ENCODE measurements at places on chromosomes 4 and X.
A peak's percentile ranks its signal among the peaks of the same experiment; 100 is the strongest.

- DNase-seq, result no peak
Observed at GRCh38 chr4:116603096-116603495, 482.3 kb downstream of the TRAM1L1 start.

DNA sequence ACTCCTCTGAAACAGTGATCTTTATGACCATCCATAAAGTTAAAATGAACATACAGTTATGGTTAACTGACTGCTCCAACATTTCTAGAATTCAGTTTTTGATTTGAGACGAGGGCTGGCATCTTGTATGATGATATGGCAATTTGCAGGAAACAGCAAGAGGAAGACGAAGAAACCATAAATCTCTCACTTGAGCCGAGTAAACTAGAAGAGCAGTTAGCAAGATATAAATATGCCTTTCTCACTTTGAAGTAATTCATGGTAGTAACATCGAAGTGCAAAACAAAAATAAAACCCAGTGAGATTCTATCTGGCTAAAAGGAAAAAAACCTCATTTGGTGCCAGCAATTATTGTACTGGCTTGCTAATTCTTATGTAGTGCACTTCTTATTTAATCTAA is 139.0 kb upstream of the SPRY1 start:
- DNase-seq, result no peak

- no peak for DNase-seq
Observed at GRCh38 chrX:129534816-129535578, 5.1 kb upstream of the OCRL start.

DNA sequence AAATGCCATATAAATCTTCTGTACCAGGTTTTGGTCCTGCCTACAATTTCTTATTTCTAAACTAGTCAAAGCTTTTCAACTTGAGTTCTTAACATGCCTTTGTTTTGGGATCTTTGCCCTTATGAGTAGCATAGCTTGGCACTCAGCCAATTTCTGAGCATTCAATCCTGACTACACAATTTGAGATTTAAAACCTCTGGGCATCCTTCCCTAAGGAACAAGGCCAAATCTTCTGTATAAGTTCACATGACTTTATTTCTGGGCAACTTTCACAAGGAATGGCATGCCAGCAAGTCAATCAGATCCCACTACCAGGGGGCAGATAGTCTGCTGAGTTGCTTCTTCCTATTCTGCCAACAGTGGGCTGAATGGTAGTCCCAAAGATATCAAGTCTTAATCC is 254.2 kb downstream of the ADAMTS3 start:
- no peak for DNase-seq

DNA sequence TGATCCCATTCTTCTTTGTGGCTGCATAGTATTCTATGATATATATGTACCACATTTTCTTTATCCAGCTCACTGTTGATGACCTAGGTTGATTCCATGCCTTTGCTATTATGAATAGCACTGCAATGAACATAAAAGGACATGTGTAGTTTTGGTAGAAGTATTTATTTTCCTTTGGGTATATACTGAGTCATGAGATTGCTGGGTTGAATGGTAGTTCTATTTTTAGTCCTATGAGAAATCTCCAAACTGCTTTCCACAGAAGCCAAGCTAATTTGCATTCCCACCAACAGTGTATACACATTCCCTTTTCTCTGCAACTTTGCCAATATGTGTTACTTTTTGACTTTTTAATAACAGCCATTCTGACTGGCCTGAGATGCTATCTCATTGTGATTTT is 278.3 kb downstream of the PCDH18 start:
- DNase-seq, result no peak

DNA sequence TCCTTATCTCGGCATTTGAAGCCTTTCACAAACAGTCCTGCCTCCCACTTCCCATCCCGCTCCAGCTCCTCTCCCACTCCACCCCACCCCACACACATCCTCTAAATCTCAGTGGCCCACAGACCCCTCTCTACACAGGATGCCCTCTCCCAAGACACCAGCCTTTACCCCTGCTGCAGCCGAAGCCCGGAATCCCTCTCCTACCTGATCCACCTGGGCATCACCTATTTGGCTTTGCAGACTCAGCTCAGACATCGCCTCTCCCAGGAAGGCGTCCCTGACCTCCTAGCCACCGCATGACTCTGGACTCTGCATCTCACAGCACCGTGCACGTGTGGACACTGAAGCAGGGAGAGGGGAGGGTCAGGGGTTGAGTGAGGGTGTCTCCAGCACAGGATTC is 11.5 kb downstream of the PPP2R2C start:
- DNase-seq, result no peak

- DNase-seq, result no peak
Observed at GRCh38 chr4:101956068-101956825, 165.7 kb downstream of the BANK1 start.

GRCh38 chrX:108034725-108035124 is 10.1 kb upstream of the VSIG1 start:
- DNase-seq, result no peak

DNA sequence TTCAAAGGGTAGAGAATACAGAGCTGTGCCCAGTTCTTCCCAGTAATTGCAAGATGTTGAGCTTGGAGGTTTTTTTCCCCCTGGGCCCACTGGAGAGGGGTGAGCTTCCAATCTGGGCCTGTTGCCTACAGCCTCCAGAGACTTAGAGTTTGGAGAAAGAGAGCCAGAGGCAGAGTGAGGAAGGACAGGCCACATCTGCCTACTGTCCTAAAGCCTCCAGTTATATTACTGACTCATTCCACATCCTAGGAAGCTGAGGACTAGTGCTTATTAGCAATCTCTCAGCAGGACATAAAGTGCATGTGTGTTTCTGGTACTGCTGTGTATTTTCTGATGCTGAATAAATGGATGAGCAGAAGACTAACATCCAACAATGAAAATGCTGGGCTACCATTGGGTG is 181.0 kb upstream of the MAMLD1 start:
- no peak for DNase-seq

DNA sequence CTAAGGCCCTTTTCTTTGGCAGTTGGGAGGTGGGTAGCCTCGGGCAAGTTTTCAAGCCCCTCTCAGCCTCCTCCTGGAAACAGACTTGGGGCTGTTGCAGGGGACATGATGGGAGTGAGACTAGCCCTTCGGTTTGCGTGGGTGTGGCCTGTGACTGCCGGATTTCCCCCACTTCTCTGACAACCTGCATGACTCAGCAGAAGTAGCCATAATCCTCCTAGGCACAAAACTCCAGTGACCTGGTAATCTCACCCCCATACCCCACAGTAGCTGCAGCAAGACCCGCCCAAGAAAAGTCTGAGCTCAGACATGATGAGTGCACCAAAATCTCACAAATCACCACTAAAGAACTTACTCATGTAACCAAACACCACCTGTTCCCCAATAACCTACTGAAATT is 433.7 kb upstream of the AMOT start:
- no peak for DNase-seq

DNA sequence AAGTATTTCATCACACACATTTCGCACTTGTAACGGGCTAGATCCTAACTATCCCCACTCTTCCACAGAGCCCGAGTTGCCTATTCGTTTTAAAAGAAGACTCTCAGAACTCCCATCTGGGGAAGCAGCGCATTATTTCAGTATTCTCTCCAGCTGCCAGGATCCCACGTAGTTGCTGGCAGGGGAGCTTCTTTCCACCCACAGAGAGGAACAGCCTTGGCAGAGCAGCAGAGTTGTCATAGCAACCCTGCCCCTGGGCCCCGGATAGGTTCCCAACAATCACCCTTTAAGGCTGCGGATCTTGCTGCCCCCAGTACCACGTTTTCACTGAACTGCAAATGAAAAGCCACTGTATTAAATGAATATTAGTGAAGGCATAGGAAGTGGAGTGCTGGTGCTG is 106.7 kb downstream of the GPM6A start:
- DNase-seq, result no peak

GRCh38 chrX:129659861-129660260 is 5.1 kb upstream of the APLN start:
- DNase-seq, result no peak

GRCh38 chr4:139558235-139559088 is 2.4 kb upstream of the SETD7 start:
- no peak for DNase-seq

GRCh38 chr4:90128961-90129495 is 1.8 kb downstream of the CCSER1 start:
- DNase-seq, result no peak

DNA sequence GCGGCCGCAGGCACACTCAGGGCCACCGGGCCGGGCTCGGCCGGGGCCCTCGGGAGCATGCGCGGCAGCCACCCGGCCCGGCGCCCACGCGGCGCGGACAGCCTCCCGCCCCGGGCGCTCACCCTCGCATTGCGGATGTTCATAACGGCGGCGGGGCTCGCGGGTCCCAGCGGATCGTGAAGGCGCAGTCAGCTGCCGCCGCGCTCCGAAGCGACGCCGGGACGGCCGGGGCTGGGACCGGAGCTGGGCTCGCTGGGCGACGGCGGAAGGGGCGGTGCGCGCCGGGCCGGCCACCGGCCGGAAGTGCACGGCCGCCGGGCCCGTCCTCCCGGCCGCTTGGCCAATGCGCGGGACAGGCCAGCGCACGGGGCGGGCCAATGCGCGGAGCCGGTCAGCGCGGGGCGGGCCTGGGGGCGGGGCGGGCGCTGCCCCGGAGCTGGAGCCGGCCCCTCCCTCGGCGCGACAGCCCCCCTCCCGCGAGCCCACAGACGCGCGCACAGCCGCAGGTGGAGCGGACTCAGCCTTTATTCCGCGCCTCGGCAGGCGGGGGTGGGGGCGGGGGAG is at the start of gene NAA10:
Gene NAA10 (minus strand): TSS at position 276 of the 564 bp plus-strand sequence. CDS start 133 bp downstream, at position 143.
- peak; percentile 78 for DNase-seq

DNA sequence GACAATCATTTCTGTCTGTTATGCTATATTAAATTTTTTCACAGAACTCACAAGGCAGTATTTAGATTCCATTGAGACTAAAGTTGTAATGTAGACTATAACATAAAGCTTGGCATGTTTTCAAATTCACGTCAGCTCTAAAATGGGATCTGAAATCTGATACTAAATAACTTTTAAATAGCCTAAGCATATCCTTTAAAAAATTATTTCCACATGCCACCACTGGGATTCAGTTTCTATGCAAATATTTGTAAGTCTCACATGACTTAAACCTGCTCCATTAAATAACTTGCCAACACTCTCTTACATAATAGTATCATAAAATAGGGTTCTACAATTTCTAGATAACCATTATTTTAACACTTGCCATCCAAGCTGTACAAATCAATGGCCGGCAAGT is 32.4 kb downstream of the KLHL8 start:
- DNase-seq, result no peak

GRCh38 chr4:73912191-73912590 is 43.0 kb downstream of the CXCL1 start:
- DNase-seq, result no peak

- DNase-seq, result no peak
Observed at GRCh38 chrX:68978255-68978654, 149.4 kb downstream of the EFNB1 start.

DNA sequence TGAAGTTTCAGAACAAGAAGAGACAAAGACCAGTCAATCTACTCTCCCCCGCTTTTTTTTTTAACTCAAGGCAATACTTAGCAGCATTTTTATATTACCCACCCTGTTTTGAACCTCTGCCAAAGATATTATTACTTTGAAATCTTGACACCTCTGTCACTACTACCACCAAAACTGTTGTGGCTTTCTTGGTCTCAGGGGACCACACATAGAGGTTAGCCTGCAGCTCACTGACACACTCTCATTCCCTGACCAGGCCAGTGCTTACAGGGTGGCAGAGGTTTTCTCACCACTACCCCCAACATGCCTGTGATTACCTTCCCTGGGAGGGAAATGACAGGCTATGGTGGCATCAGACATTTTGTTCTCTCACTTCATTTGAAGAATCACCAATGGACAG is 137.4 kb upstream of the STIM2 start:
- DNase-seq, result no peak

GRCh38 chrX:10884246-10884645 is 226.9 kb upstream of the HCCS start:
- DNase-seq, result no peak

DNA sequence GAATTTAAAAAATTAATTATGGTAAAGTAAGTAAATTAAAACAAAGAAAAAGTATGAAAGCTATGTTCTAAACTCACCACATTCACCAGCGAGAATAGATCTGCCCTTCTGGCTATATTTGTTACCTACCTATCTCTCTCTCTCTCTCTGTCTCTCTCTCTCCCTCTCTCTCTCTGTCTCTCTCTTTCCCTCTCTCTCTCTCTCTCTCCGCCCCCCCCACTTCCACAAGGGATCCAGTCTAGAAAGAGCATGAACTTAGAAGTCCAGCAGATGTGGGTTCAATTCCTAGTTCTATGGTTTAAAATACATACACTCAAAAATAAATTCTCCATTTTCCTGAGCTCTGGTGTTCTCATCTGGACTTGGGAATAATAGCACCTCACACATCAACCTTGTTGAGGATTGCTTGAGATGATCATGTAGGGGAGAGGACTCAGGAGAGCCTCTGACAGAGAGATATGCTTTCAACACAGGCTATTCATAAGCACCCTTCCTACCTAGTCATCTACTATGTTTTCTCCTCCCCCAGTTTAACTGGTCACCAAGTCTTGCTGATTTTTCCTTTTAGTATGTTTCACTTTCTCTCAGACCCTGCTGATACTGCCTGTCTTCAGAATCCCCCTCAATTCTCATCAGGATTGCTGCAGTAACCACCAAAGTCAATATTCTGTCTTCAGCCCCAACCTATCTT is 64.7 kb downstream of the SLC7A11 start:
- DNase-seq, result no peak

DNA sequence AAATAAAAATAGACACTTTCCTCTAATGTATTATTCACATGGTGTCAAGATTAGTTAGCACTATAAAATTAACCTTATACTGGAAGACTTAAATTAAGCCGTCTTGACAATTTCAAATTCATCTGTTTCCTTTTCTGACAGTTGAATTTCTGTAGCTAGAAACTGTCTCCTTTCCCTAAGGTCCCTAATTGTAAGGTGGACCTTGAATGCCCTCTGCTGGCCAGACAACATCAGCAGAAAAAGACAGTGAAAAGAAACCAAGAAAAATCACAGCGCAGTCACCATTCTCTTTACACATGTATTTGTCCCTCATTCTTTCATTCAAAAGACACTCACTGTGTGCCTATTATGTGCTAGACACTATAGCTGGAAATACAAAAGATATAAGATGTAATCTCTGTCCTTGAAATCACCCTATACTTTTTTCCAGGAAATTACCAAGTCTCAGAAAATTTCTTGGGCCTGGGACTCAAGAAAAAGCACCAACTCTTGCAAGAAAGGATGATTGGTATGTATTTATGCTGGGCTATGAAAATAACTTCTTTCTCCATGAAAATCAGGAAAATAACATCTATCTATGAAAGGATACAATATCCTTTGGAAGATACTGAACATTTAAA is 32.7 kb upstream of the AMBN start:
- no peak for DNase-seq

GRCh38 chr4:38925492-38926413 is 58.1 kb downstream of the FAM114A1 start:
- DNase-seq, result no peak

- peak; percentile 74 for DNase-seq
Observed at GRCh38 chr4:55345980-55346850, at the start of gene SRD5A3. TSS of gene SRD5A3 (plus strand) at chr4:55346242. CDS start at chr4:55346337, 95 bp downstream.

DNA sequence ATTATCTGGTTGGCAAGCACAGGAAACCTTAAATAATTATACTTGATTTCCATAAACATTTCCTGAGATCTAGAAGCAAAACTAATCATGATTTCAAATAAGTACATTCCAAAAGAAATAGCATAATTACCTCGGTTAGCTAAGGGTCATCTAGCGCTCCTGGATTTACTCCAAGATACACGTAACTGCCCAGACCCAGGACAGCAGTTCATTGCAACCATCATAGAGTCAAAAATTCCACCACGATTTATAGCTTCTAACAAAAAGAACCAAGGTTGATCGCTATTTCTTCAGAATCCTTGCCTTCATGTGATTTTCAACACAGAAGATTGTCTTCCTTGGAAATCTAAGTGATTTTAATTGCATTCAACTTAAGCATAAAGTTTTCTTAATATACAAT is 1235.5 kb upstream of the TENM3 start:
- no peak for DNase-seq
